CD4-positive, alpha-beta T cell treated with Interleukin-6 for 4 hours (primary cell): ENCODE measurements at places on chromosomes 2 and 18.

DNA sequence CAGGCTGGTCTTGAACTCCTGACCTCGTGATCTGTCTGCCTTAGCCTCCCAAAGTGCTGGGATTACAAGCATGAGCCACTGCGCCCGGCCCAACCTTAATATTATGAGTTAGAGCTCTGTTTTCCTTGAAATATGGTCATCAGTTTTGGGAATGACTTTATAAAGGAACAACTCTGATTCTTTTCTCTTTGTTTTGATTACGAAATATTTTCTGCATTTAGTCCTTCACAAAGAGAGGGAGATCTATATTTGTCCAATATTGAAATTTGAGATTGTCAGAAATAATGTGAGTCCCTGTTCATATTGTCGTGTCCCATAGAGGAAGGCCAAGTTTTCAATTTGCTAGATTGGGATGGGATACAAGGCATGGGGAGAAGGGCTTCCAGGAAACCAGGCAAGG is 3.1 kb downstream of the SMYD5 start:
- DNase-seq: no peak

DNA sequence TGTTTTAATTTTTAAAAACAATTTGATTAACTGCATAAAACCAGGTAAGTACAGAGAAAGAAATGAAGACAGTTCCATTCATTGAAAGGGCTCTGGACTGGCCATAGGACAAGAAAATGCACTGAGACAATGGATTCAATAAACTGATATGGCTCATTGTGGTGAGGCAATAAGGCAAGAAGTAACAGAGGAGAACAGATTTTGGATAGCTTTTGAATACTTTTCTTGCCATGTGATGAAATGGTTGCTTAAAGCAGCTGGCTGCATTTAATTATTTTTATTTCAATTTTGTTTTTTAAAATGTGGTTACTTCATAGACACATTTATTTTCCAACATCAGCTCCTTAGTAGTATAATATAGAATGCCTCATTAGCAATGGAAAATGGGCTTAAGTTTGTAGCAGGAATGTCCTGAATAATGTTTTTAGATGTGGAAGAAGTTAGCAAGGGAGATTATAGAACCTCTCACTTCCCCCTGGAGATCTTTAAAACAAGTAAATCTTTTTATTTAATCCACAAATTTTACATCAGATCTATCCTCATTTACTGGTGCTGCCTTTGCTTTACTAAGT is 646.9 kb upstream of the ZEB2 start:
- no peak for DNase-seq

DNA sequence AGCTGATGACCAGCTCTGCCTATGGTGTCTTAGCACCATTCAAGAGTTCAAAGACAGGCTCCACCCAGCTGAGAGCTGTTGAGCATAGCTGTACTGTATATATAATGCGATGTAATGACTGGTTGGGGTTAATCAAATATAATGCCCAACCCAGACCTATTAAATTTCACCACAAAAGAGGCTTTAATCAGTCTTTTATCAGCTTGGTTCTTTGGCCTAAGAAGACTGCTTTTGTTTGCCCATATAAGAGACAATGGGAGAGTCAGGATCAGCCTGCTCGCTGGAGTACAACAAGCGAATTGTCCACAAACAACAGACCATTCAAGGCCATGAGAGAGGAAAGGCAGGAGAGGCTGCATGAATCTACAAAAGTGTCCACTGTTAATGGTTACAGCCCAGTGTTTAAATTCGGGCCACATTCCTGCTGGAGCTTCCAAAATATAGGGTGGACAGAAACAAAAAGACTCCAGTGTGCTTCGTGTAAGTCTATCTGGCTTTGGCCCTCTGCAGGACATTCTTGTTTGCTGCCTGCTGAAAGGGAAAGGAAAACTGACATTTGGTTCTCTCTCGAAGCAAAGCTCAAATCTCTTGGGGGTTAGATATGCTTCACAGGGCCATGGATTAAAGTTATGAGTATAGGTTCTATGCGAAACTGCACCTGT is 299.0 kb upstream of the FBXO11 start:
- DNase-seq: no peak

- DNase-seq: no peak
Observed at GRCh38 chr2:197925204-197925603, 120.8 kb downstream of the PLCL1 start.

DNA sequence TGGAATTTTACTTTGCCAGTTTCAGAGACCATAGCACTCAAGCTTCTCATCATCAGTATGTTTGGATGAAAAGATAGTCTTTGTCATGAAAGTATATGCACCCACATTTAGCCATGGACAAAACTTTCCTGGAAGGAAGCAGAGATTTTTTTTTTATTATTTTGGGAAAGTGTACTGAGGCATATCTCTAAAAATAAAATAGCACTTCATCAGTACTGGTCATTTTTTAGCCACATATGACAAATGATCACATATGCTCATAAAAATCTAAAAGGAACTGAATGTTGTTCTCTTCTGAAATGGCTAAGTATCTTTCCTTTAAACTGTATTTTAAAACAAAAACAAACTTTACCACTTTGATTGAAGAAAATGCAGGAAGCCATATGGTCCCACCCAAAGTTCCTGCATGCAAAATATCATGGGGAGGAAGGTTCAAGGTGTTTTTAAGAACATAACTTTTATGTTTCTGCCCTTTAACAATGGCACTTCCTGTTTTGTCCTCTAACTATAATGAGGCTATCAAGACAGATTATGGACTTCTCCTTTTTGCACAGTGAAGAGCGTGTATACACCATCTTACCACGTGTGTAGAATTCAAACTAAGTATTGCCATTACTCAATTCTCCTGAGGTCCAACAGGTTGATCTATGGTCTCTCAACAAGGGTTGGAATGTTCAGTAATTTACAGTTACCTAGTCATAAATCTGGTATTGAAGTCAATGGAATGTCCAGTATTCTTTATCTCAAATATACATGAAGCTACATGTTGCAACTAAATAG is 77.1 kb upstream of the SLC39A10 start:
- DNase-seq: no peak

DNA sequence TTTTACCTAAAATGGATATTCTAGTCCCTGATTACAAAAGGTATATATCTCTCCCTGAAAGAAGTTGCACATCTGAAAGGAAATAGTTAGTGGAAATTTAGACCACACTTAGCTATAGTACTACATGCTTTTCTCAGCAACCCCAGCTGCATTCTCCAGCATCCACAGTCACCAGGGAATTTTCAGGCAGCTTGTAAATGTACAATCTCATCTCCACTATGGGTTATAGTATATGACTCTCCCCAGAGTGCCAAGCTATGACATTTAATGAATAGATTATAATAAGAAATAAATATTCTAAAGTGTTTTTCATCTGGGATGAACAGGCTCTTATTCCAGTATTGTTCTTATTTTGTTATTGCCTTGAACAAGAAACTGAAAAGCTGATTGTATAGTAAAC is 197.6 kb upstream of the HNRNPA3 start:
- no peak for DNase-seq
